ENCODE measurements at places on chromosomes 6 and 20.

- no peak for DNase-seq
Measured at GRCh38 chr6:158923805-158924498, 76.0 kb downstream of the RSPH3 start.

DNA sequence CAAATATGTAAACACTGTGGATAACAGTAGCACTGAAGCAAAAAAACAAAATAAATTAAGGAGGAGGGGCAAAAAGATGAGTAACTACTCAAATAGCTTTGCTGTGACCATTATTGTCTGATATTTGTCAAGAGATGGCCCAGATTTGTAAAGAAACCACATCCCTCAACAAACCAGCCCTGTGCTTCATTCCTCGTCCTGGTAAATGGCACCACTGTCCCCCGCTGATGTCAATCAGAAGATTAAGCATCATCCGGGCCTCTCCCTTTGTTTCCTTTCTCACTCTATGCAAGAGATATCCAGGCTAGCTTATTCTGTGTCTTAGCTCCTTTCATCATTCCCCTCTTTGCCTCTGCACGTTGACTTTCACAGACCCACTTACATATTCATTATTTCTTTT, 259.0 kb downstream of the SYNE1 start:
- DNase-seq: no peak

DNA sequence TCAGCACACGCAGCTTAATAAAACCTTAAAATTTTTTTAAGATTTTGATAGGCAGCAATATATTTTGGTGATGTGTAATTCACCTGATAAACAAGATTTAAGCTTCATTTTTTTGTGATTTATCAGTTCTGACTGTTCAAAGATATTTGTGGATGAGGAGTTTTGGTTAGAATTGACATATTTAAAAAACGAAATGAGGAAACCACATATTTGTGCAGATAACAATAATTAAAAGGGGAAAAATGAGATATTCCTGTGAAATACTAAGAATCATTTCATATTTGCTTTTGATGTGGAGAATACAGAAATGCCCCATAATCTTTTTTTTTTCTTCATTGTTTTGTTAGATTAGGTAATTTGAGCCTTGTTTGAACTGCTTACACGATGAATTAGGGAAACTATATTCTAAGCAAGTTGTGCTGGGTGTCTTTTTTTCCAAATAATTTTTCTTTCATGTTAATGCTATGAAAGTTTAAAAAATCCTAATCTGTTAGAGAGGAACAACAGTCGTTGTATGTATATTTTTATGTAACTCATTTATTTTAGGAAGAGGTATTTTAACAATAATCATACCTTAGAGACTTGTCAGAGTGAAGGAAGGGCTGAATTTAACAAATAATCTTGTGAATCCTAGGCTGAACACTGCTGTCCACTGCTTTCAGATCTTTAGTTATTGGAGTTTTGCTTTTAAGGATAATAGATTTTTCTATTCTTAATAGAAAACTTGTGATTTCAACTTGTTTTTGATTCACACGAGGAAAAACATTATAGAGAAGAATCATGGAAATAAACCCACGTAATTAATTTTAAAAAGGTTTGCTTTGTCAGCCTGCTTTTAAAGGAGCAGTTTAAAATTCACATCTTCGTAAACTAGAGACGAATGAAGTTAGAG, 4.0 kb downstream of the ARID1B start:
- DNase-seq: no peak

GRCh38 chr20:19257865-19258264, 45.4 kb downstream of the SLC24A3 start:
- no peak for DNase-seq

DNA sequence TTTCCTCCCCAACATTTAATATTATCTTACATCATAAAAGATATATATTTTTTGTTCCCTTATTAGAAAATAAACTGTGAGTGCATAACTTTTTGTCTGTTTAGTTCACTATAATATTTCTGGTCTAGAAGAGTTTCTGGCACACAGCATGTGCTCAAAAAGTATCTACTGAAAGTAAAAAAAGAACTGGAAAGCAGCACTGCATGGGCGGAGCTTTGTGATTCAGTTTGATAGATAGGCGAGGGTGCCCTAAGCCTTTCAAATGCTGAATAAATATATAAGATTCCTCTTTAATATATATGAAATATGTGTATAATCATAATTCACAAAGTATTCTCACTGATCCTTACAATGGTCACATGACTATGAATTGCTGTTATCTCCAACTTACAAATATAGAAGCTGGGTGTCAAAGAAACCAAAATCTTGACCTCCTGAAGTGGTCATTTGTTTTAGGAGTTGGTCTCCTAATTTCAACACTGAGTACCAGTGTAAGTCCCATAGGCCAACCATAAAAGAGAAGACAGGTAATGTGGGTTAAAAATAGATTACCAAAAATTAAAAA, 50.8 kb downstream of the OR2B2 start:
- no peak for DNase-seq

GRCh38 chr6:119552021-119552420, 202.5 kb upstream of the MAN1A1 start:
- DNase-seq: no peak

DNA sequence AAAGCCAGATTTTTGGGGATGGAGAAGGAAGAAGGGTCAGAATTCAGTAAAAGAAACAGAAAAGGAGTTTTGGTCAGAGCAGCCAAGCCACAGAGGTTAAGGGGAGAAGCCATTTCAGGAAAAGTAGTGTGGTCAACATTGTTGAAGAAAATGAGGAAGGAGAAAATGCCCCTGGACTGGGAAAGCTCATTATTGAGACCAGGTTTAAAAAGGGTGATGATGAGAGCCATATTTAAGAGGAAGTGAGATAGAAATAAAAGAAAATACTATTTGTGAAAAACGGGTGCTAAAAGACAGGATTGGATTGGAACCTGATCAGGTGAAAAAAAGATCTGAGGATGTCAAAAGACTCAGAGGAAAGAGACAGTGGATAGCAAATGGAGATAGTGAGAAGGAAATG, 75.8 kb downstream of the CEP162 start:
- no peak for DNase-seq

- no peak for DNase-seq
Measured at GRCh38 chr6:38852215-38852614, 137.1 kb downstream of the DNAH8 start.

DNA sequence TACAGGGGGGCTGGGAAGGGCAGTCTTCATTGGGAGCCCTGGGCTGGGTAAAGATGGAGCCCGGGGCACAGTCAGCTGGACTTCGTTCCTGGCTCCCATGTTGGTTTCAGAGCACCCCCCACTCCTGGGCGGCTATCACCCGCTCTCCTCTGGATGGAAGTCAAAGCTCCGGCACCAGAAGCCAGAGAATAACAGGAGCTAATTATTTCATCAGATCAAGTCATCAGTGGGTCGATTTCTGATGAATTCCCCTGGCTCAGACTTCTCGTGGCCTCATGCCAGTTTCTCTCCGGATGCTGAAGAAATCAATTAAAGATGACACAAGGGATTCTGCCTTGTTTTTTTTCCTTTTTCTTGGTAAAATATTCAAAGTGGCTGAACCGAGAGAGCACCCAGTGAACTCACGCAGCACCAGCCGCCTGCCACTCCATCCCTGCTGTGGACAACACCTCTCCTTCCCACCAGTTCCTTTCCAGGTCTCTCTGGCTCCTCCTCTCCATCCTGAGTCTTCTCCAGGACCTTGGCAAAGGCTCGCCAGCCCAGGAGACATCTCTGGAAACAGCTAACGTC, 22.5 kb downstream of the SULF2 start:
- DNase-seq: no peak

DNA sequence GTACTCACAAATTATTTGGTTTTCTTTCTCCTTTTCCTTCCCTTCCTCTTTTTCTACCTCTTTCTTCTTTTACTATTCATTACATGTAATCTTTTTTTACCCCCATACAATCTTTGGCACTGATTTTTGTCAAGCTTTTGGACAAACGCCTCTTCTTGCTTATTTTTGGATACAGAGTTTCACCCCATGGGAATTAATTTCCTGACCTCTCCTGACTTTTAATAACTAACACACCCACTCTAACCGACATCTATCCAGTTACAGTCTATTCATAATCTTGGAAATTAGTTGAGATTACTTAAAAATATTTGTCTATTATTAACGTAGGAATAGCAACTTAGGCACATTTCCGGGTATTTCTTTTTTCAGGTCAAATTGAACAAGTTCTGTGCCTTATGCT, 101.2 kb downstream of the HDGFL1 start:
- no peak for DNase-seq

- DNase-seq: no peak
Measured at GRCh38 chr6:42010185-42010891, 40.0 kb upstream of the TAF8 start.

GRCh38 chr20:19181552-19181951, 30.9 kb upstream of the SLC24A3 start:
- DNase-seq: no peak

- no peak for DNase-seq
Measured at GRCh38 chr6:139748353-139749146, 374.1 kb upstream of the CITED2 start.

DNA sequence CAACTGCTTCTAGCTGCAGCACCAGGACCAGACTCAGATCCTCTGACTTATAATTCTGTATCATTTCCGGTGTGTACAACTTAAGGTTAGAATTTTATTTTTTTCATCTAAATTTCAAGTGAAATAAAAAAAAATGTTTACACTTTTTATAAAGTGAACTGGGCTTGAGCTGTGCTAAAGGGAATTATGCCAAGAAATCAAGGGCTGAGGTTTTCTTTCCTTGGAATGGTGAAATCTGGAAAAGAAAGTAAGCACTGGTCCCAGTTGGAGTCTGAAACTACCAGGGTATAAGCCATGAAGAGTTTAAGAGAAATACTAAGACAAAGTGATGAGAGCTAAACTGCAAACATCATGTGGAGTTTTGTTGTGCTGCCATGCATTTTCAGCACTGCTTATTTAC, 21.7 kb upstream of the FYN start:
- no peak for DNase-seq

DNA sequence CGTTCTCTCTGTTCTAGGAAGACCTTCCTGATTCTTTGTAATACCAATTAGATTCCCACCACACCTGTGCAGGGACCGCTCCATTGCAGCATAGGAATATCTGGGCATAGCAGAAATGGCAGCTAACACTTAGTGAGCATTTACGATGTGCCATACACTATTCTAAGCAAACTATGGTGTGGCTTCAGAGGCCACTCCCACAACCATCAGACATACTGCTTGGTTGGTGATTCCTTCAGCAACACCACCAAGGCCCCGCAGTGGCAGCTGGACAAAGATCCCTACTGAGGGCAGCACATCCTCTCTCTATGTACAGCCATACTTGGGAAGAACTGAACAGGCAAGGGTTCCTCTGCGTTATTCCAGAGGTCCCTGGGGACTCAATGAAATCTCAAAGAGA, 6.2 kb downstream of the KCNK5 start:
- no peak for DNase-seq

DNA sequence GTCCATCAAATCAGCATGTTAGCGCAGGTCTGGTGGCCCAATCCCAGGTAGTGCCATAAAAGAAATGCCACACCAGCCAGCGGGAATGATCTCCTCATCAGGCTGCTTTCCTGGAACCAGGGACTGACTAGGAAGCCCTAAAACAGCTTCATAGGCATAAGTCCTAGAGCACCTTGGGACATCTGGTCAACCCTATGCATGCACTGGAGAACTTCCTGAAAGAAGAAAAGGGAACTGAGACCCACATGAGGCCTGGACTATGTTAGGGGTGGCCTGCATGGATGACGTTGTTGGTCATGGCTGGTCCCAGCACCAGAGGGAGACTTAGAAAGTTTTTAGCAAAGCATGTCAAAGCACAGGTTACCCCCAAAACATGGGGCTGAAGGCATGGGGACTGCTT, 7.6 kb upstream of the KCNK16 start:
- no peak for DNase-seq

GRCh38 chr6:39156801-39157200, 41.8 kb upstream of the SAYSD1 start:
- no peak for DNase-seq

- no peak for DNase-seq
Measured at GRCh38 chr20:11060423-11061185, 386.8 kb upstream of the JAG1 start.

GRCh38 chr20:41395667-41396664, 29.3 kb upstream of the EMILIN3 start:
- no peak for DNase-seq

- DNase-seq: no peak
Measured at GRCh38 chr20:47019121-47019824, 124.6 kb downstream of the EYA2 start.

DNA sequence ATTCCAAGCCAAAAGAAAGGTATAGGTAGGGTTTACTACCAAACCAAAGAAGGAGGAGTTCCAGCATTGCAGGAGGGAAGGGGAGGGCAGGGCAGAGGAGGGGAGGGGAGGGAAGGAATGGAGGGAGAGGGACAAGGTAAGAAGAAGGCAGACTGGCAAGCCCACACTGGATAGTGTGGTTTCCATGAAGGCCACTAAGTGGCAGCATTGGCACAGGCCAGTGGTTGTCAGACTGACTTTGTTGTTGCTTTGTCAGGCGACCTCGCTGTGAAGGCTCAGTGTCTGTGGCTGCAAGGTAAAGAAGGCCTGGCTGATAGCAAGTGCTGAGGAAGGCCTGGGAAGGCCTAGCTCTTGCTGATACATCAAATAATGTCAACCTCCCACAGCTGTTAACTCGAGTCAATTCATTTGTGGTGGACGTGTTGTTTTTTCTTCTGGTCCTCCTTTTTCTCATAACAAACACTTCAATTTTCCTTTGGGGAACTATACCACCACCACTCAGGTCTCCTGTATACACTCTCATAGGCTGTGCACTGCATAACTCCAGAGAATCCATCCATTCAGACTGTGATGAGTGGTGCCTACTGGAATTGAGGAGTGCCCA, 7.7 kb upstream of the ZNF334 start:
- DNase-seq: peak; percentile 38

GRCh38 chr20:20847814-20848213, 135.4 kb upstream of the RALGAPA2 start:
- DNase-seq: no peak

- DNase-seq: no peak
Measured at GRCh38 chr20:21237956-21238799, 65.0 kb upstream of the XRN2 start.

- DNase-seq: no peak
Measured at GRCh38 chr20:50585678-50586077, 75.5 kb downstream of the PTPN1 start.

DNA sequence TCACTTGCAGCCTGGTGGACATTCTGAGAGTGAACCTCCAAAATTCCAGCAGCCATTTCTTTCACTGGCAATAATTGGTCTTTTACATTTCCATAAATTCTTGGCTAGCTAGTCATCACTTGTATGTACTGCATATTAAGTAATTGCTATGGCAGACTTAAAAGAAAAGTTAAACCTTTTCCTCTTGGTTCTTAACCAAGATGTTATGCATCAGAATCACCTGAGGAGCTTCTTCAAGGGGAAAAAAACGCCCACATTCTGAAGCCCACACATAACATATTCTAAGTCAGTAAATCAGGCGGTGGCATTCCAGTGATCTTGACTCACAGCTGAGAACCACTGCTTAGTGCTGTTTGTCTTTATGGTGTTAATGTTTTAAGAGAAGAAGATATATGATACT, 37.0 kb downstream of the CDC40 start:
- DNase-seq: no peak

GRCh38 chr6:25089442-25089841, 153.7 kb upstream of the RIPOR2 start:
- no peak for DNase-seq
